ENCODE measurements at places on chromosomes 7 and 10. TPM values are rescaled to one million over a fixed set of nuclear protein-coding genes. Genes with fewer than 3 reads are reported as not detected.

VSIR gene
- 21.6 TPM for total RNA-seq

SYCE1 gene
- not detected for total RNA-seq

CASP2 gene
- 7.2 TPM for total RNA-seq

PRSS2 gene
- total RNA-seq, result not detected

CC2D2B gene
- total RNA-seq, result not detected

AZGP1 gene
- total RNA-seq, result not detected

Data from myometrial cell (primary cell).